ENCODE measurements at places on chromosomes 2 and 18.

GRCh38 chr2:18473241-18474181 lies 86.9 kb downstream of the RDH14 start:
- DNase-seq: no peak

DNA sequence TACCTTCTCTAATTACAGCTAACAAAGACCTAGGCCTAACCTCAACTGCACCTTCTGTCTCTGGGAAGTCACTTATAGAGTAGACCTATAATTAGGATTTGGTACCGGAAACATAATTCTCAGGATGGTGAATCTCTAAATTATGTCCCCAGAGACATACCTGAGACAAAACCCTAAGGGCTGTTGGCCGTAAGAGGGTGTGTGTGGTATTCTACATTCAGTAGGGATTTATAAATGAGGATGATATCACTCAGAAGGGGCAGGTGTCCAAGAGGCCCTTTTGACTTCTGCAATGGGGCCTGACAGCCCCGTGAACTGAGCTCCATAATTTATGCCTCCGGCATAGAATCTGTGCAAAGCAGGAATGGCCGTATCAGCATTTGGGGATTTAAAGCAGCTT lies 13.5 kb upstream of the DARS1 start:
- DNase-seq: no peak

DNA sequence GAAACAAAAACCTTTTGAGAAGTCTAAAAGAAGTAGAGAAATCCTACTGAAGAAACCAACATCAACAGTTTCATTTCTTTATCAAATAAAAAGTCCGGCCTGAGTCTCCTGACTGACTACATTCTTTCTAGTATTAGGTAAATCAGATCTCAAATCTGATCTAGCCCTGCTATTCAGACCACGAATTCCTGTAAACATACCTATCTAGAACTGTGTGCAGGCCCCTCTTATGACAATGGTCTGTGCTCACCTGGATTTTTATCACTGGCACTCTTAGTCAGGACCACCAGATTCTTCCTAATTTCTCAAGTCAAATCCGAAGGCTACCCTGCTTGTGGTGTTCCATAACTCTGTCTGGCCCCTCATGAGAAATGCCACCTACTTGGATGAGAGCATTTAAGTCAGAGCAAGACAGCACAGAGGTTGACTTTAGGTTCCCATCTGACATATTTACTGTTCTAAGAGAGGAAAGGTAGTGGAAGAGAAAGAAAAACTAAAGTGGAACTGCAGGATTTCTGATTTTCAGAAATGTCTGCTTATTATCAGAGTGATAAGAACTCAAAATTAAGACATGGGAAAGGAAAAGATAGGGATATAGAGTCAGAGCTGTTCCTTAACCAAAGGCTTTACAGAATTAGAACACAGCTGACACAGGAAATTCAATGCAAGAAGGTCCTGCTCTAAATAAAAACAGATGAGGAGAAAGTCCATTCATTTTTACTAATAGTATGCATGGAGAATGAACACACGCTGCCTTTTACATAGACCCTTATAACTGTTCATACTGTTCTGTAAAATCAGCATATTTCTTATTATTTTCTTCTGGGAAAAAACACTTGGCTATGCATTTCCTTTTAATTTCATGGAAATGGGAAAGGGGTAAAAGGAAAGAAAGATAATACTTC lies 56.5 kb downstream of the SLC8A1 start:
- no peak for DNase-seq

GRCh38 chr2:119423108-119423444 lies 8.6 kb upstream of the TMEM37 start:
- no peak for DNase-seq

DNA sequence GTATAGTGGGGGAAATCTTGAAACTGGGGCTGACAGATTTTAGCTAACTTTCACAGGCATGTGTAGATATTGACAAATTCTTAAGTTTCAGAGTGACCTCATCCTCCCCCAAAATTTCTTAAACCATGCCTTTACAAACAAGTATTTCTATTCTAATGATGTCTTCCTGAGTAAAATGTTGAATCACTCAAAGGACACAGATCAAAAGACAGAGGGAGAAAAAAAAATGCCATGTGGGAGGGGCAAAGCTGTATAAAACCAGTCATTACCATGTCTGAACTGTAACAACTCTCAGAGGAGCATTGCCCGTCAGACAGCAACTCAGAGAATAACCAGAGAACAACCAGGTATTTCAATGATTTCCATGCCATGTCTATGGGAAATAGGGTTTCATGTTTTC lies at the start of gene SERPINB2:
SERPINB2 (plus strand) TSS at position 282 of the 400 bp plus-strand sequence. CDS start 3,740 bp downstream, outside the sequence.
- DNase-seq: no peak

DNA sequence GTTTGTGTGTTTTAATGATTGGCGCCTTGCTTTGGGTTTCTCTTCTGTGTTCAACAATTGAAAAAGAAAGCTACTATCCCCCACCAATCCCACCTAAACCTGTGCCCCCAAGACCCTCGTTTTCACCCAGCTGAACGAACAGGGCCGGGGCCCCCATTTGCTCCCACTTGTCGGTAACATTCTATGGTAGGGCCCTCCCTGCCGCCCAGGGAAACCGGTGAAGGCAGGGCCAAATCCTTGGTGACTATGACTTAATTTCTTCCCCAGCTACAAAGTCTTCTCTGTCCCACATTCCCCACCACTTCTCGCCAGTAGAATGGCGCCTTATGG lies 598 bp upstream of the SNRNP200 start:
- no peak for DNase-seq

Data from esophagus squamous epithelium (tissue), 5 donors.